EL (cell line): ENCODE measurements at places on chromosomes 3 and 15.

- DNase-seq: no peak
These were observed 36.3 kb downstream of the ESYT3 start for GRCh38 chr3:138470687-138471086.

- peak; percentile 55 for DNase-seq
These were observed 1.4 kb downstream of the GJD2 start for GRCh38 chr15:34753236-34753894.

- DNase-seq: peak; percentile 13
These were observed 106.5 kb downstream of the ECT2 start for GRCh38 chr3:172856795-172857742.

DNA sequence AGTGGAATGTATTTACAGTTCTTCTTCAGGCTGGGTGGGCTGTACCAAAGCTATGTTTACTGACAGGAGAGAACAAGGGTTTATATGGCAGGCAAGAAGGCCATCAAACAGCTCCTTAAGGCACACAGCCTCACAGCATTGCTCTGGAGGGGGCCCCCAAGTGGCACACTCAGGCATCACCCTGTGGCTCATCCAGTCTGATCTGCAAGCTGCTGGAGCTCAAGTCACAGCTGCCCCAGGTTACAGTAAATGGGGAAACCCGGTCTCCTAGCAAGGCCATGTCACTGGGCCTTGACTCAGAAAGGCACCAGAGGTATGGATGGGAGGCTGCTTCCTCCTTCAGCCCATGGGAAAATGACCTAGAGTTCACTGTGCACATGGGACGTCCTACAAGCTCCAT is 67.5 kb downstream of the TFG start:
- no peak for DNase-seq

- no peak for DNase-seq
These were observed 9.0 kb downstream of the PLCL2 start for GRCh38 chr3:16893618-16894200.

GRCh38 chr3:39148435-39149058 is 4.8 kb downstream of the CSRNP1 start:
- DNase-seq: peak; percentile 29

DNA sequence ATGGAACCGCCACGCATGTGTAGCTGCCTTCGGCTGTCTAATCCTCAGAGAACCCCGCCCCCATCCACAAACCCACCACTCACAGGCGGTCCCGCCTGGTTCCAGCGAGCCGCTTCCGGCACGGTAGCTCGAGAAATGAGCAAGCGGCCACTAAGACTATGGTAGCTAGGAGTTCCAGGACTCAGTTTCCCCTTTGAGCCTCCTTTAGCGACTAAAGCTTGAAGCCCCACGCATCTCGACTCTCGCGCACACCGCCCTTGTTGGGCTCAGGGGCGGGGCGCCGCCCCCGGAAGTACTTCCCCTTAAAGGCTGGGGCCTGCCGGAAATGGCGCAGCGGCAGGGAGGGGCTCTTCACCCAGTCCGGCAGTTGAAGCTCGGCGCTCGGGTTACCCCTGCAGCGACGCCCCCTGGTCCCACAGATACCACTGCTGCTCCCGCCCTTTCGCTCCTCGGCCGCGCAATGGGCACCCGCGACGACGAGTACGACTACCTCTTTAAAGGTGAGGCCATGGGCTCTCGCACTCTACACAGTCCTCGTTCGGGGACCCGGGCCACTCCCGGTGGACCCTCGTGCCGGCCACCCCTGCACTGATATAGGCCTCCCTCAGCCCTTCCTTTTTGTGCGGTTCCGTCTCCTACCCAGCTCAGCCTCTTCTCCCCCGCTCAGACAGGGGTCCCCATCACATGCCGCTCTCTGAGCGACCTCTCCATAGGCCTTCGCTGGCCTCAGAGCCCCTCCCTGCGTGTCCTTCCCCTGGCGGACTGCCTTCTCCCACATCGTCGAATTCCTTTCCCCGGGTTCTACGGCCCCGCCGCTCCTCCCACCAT is at the start of gene RAB11A:
TSS of gene RAB11A (plus strand) at position 366 of the 828 bp plus-strand sequence. CDS start at position 461, 95 bp downstream.
- DNase-seq: peak; percentile 97

GRCh38 chr15:66072616-66073361 is 180.8 kb downstream of the MEGF11 start:
- peak; percentile 42 for DNase-seq

GRCh38 chr3:134708671-134709070 is 57.8 kb upstream of the KY start:
- DNase-seq: peak; percentile 22

DNA sequence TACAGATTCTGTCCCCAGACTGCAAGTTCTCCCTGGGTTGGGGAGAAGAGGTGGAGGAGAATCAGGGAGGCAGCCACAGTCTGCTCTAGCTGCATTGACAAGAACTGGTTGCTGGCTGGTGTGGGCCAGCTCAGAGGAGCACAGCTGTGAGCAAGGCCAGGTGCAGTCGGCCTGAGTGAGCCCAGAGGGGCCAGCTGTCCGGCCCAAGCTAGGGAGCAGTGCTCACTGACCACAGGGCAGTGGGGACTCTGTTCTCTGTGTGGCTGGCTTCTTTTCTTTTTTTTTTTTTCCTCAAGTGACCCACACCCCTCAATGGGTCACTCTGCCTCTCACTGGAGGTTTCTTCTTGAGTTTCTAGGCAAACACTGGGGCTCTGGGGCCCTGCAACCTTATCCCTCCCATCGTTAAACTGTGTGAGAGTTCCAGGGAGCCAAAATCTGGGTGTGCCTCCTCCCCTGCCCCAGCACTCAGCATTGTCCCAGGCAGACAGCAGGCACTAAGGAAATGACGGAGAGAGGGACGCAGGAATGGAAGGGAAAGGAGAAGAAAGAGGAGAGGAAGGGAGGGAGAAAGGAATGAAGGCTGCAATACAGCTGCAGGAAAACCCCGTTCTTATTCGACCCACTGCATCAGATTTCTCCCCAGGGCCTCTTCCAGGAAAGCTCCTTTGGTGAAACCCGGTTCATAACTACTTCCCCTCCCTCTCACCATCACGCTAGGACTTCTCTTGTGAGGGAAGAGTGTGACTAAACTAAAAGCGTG is 37.7 kb upstream of the HES1 start:
- DNase-seq: no peak

GRCh38 chr3:57003676-57004075 is 56.8 kb upstream of the SPATA12 start:
- DNase-seq: no peak

GRCh38 chr15:37771465-37771864 is 163.0 kb upstream of the TMCO5A start:
- DNase-seq: peak; percentile 60

- DNase-seq: no peak
These were observed 30.1 kb upstream of the NANOGP8 start for GRCh38 chr15:35115155-35115725.

- DNase-seq: peak; percentile 71
These were observed 4.6 kb downstream of the TSC22D2 start for GRCh38 chr3:150412561-150413231.

DNA sequence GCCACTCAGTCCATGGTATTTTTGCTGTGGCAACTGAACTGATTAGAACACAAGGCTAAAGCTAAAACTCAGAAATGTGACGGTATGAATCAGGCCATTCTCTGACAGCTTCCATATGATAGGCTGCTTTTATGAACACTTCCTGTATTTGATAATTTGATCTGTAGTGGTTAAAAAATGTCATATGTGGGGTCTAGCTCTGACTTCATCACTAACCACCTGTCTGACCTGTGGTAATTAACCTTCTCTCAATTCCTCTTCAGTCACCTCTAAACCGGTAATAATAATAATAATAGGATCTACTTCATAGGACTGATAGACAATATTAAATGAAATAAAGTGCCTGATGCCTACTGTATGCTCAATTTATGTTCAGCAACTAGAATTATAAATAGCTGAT is 223.2 kb downstream of the MBNL1 start:
- DNase-seq: no peak

GRCh38 chr3:139957844-139958243 is 22.9 kb downstream of the CLSTN2 start:
- DNase-seq: no peak

DNA sequence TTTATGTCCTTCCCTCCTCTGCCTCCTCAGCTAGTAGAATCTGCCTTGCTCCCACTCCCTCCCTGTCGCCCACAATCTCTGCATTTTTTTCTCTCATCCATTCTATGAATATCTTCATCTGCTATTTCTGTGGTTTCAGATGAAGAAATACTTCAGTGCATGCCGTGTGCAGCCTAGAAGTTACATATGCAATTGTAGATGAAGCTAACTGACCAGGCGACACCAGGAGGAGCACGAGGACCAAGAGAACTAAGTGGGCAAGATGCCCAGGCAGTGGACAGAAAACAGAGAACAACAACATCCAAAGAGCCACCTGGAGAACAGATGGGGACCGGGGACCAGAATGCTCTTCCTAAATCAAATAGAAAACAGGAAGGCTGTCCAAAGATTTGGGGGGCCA is 121.4 kb upstream of the ATP11B start:
- DNase-seq: peak; percentile 20

- no peak for DNase-seq
These were observed 28.5 kb upstream of the POLG start for GRCh38 chr15:89363133-89363532.
